ENCODE measurements at places on chromosomes 13 and 19. TPM values are rescaled to one million over a fixed set of nuclear protein-coding genes. Genes with fewer than 3 reads are reported as not detected.

GRCh38 chr13:92317066-92317465 lies 909.5 kb upstream of the GPC6 start:
- no peak for DNase-seq

DNA sequence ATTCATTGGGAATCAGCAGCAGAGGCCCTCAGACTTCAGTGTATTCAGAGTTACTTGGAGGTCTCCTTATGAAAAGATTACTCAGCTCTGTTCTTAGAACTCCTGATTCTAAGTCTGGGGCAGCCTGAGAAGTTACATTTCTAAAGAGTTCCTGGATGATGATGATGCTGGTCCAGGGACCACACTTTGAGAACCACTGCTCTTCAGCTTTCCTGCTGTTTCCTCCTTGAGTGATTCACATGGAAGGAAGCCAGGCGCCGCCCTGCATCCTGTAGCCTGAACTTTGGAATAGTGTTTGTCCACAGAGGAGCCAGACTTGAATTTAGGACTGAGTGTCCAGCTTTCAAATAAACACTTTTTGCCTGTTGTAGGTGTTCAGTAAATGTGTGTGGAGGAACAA lies 2.9 kb downstream of the CEBPG start:
- peak; percentile 77 for DNase-seq

DNA sequence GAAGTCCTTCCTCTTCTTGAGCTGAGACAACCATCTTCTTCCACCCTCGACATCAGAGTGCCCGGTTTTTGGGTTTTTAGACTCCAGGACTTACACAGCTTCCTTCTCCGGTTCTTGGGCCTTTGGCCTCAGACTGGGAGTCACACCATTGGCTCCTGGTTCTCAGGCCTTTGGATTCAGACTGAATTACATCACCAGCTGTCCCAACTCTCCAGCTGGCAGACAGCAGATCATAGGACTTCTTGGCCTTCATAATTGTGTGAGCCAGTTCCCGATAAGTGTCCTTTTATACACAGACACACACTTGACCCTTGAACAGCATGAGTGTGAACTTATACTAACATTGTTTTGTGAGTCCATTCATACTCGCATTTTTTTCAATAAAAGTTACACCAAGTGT lies 166.0 kb upstream of the UBL3 start:
- no peak for DNase-seq

DNA sequence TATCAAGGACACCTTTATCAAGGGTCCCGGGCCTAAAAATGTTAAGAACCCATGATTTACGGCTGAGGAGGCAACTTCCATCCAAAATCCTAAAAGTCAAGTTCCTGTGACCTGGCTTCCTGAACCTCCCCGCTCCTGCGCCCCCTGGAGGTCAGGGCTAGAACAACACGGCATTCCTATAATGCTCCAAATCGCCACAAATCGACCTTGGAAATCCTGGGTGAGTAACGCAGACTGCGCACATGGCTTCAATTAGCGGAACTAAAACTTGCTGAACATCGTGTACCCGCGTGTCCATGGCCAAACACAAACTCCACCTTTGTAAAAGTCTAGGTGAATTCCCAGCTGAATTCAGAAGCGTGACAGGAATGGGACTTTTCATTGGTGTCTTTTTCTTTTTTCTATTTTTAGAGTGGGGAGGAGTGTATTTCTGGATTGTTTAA lies 4.3 kb upstream of the C5AR1 start:
- DNase-seq: peak; percentile 60

DNA sequence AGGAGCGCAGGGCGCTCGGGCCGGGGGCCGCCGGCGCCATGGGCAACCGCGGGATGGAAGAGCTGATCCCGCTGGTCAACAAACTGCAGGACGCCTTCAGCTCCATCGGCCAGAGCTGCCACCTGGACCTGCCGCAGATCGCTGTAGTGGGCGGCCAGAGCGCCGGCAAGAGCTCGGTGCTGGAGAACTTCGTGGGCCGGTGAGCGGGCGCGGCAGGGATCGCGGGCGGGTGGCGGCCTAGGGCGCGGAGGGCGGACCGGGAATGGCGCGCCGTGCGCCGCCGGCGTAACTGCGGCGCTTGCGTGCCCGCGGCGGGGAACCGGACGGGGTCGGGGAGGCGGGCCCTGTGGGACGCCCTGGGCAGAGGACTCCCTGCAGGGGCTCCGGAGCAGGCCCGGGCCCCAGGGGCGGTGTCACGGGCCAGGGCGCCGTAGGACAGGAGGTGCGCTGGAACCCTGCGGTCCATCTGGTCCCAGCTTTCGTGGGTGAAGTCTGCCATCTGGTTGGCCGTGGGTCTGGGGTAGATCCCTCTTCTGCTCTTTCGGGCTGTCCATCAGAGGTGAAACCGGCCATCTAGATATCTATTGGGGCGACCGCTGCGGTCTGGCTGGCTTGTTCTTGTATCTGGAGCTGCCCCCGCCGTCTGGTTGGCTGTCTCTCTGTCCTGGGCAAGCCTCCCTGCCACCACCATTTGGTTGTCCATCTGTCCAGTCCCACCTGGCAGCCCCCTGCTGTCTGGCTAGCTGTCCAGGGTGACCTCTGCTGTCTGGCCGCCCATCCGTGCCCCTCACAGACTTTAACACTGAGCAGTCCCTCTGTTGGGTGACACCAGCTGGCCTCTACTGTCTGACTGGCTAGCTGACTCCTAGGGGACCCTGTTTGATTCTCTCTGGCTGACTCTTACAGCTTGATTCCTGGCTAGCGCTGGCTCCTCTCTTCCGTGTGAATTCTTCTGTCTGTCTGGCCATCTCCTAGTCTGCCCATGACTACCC lies 622 bp downstream of the DNM2 start:
- no peak for DNase-seq

GRCh38 chr19:3520166-3521103 lies 14.3 kb downstream of the FZR1 start:
- DNase-seq: no peak

DNA sequence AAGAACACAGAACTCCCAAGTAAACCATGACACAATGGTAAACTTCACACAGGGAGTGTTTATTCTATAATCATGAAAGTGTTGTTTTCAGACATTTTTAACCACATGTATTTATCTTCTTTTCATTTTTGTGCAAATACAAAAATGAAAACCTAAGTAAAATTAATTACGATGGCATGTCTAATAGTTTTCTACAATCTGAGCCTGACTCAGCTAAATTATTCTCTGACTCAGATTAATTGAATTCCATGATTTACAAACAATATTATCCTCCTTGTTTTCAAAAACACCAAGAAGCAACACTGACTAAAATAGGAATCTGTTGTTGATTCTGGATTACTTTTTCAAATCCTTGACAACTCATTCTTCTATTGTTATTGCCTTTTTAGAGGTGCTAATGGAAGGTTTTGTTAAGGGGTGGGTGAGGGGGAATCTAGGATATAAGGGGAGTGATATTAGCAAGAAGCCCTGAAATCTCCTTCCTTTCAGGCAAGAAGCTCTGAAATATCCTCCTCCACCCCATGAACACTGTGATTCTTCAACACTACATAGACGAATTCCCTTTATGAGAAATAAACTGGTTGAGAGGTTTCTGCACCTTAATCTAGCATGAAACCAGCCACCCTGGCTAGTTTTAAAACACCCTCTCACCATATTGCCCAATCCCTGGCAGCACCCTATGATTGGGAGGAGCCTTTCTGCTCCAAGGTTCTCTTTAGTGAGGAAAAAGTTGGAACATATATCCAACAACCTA lies 1057.7 kb upstream of the PCDH20 start:
- no peak for DNase-seq

- peak; percentile 71 for DNase-seq
These were observed 217.5 kb downstream of the ABCC4 start for GRCh38 chr13:95083758-95084157.

GRCh38 chr19:12965812-12966135 lies 3.6 kb upstream of the DAND5 start:
- no peak for DNase-seq

DNA sequence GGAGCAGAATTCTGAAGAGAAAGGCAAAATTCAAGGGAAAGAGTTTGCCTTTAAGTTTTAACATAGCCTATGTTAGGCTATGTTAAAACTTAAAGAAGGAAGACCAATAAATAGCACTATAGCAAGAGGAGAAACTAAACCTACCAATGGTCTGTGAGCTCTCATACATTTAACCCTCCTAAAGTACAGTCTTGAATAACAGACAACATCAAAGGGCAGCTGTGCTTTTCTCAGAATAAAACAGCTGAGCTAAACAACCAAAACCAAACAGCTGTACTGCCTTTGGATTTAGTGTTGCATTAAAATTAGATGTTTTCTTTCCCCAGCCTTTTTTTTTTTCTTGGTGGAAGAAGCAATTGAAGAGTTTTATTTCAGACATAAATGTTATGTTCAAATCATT lies 34.0 kb downstream of the KLF5 start:
- no peak for DNase-seq

GRCh38 chr19:55694241-55694655 lies 19.2 kb downstream of the EPN1 start:
- DNase-seq: no peak

DNA sequence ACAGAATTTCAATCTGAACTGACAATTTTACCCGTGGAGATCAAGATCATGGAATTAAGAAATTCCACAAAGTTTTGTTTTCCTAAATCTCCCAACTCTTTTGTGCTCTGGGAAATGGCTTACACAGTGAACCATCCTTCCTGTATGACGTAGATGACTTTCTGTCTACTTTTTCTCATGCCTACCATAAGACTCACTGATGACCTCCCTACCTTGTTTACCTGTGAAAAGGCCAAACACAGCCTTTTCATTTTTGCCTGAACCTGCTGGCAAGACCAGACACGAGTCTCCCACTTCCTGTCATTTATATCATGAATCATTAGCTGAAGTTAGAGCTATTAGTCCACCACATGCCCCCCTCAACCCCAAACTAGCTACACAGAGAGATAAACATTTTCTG lies 4.6 kb upstream of the KBTBD6 start:
- DNase-seq: peak; percentile 99

DNA sequence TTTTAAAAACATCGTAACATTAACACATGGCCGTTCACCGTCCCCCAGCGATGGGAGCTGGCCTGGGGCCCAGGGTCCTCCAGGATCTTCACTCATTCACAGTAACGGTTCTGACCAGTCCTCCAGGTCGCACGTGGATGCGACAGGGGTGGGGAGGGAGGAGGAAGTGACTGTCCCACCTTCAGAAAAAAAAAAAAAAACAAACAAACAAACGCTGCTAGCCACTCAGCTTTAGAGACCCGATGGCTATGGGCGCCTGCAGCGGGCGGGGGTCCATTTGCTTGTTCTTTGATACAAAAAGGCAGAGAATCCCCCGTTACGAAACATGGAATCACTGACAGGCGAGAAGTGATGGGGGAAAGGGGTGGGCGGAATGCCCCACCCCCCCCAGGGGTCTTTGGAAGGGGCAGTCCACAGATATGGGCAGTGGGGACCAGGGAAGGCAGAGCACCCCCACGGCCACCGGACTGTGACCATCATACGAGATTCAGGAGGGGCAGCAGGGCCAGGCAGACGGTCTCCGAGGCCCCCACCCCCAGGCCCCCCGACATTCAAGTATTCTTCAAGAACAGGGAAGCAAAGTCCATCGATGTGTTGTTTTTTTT lies 13.3 kb downstream of the MKNK2 start:
- DNase-seq: no peak

- no peak for DNase-seq
These were observed 21.9 kb upstream of the CPB2 start for GRCh38 chr13:46126552-46127357.

- DNase-seq: no peak
These were observed 554.1 kb upstream of the MIR17HG start for GRCh38 chr13:90793261-90793820.

- DNase-seq: no peak
These were observed 5.2 kb upstream of the RINL start for GRCh38 chr19:38883286-38883685.

DNA sequence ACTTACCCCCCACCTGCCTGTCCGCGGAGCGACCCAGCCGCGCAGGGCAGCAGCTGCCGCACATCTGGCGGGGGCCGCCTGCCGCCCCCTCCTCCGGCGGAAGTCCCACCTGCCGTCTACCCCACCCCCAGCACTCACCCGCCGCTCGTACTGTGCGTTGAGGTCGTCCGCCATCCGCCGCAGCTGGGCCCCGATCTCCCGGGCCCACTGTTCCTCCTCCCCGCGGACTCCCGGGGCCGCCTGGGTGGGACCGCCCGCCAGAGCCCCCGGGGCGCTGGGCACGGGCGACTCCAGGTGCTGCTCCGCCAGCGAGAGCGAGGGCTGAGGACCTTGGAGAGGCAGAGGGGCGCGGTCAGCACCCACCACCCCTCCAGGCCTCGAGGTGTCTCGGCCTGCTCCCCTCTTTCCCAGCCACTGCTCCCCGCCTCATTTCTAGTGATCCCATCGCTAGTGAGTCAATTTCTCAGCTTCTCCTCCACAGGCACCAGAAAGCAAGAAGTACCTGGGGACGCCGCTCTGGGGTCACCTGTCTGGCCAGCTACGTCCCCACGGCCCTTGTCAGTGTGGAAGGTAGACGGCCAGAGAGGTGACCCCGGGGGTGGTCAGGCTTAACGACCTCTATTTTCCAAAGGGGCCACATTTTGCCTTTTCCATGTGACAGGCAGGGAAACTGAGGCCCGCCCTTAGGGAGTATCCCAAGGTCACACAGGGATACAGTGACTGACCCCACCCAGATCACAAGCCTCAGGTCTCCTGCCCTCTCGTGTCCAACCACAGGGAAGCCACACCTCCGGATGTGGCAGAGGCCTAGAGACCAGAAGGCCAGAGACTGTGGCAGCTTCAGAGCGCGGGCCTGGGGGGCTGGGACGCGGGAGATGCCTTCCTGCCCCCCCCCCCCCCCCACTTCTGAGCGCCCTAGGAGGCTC lies 4.3 kb downstream of the BBC3 start:
- no peak for DNase-seq

Gene SHISA7
- not detected for total RNA-seq

Gene NOTCH3
- total RNA-seq: 0.21 TPM

Gene IGFL2
- 0.65 TPM for total RNA-seq

Gene RAB3D
- total RNA-seq: 26.9 TPM

Gene PSG1
- not detected for total RNA-seq

Gene MED4
- total RNA-seq: 37.4 TPM

Gene PRX
- 0.95 TPM for total RNA-seq

Gene KATNAL1
- 16.2 TPM for total RNA-seq

Gene UPF1
- total RNA-seq: 56.7 TPM

Gene LRRC8E
- total RNA-seq: 8.2 TPM

Gene FCHO1
- total RNA-seq: 8.8 TPM

Gene TSHZ3
- total RNA-seq: 8.4 TPM

Gene SERP2
- 4.9 TPM for total RNA-seq

Gene USHBP1
- total RNA-seq: not detected

Gene C5AR2
- total RNA-seq: not detected

Gene SLC5A5
- not detected for total RNA-seq
